AG08395 (cell line): ENCODE measurements at places on chromosomes 7 and 10.
A peak's percentile ranks its signal among the peaks of the same experiment; 100 is the strongest.

DNA sequence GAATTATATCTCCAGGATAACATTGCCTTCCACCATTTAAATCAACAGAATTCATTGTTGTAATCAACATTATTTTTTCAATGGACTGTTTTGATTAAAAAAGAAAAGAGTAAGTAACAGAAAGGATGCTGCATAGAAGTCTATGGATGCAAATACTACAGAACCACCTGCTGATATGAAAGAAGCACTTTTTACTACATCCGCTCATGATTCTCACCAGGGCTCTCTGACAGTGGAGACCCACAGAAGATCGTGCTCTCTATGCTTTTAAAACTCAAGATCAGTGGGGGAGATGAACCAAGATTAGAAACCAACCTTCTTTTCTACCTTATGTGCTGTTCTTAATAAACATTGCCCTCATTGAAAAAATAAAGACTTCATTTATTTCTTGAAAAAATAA, 24.4 kb downstream of the RHOBTB1 start:
- no peak for DNase-seq

GRCh38 chr7:101422356-101423195, 59.9 kb downstream of the COL26A1 start:
- no peak for DNase-seq

- DNase-seq, result no peak
Measured at GRCh38 chr10:17817316-17817715, 8.2 kb downstream of the MRC1 start.

- DNase-seq, result no peak
Measured at GRCh38 chr10:112990271-112990670, 40.2 kb downstream of the TCF7L2 start.

DNA sequence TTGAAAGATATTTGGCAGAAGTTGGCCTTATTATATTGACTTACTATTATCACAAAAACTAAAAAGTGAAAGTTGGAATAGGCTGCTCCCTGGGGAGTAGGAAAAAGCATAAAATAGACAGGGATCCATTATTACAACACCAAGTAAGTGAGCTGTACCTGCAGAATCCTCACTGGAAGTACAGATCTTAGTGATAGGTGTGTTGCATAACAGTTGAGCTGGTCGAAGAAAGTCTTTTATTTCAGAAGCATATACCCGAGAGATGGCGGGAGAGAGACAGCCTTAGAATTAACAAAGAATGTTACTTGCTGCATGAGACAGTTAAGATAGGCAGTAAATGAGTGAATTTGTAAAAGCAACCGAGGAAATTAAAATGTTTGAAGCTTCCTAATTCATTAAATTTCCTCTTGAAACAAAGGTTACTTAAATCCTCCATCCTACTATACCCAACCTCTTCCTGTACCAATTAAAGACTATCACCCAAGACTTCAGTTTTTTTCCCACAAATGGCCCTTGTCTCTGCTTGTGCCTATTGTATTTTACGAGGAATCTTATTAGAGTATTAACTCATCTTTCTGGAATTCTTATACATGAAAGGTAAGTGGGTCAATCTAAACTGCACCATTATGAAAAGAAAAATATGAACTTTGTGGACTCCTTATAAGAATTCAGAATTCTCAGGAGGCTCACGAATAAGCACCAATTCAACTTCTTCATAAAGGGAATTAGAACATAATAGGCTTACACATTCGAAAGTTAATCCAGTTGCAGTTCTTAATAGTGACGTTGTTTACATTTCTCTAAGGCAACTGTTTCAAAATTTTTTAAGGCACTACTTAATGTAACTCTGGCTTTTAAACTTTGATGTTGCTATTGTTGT, 56.2 kb downstream of the CREM start:
- DNase-seq, result no peak

DNA sequence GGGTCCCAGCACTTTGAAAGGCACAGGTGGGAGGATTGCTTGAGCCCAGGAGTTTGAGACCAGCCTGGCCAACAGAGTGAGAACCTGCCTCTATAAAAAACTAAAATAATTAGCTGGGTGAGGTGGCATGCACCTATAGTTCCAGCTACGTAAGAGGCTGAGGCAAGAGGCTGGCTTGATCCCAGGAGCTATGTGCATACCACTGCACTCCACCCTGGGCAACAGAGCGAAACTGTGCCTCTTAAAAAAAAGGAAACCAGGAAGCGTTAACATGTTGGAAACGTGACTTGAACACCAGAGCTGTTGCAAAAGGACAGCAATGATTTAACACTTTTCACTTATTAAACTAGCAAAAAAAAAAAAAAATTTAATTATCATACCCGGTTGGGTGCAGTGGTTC, 12.6 kb downstream of the BAZ1B start:
- no peak for DNase-seq

DNA sequence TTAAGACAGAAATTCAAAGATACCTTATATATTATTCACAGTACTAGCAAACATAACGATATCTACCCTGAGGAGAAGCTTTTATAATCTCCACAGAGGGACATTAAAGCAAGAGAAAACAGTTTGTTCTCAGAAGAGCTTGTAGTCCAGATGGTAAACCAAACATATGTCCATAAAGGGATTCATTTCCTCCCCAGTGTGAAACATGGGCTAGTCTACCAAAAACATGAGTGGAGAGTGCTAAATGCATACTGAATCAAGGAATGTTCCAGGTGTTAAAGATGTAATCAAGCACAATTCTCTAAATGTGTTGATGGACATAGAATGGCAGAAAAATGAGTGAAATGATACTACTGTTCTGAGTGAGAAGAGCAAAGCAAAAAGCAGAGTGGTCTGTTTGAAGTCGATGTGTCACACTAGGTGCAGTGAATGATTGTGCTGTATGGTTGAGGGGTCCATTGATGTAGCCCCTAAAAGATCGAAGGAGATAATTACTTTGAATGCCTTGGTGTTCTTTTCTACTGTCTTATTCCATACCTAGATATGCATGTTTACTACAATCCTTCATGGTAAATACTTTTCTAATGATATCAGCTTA, 25.3 kb downstream of the BCAP29 start:
- DNase-seq, result no peak

DNA sequence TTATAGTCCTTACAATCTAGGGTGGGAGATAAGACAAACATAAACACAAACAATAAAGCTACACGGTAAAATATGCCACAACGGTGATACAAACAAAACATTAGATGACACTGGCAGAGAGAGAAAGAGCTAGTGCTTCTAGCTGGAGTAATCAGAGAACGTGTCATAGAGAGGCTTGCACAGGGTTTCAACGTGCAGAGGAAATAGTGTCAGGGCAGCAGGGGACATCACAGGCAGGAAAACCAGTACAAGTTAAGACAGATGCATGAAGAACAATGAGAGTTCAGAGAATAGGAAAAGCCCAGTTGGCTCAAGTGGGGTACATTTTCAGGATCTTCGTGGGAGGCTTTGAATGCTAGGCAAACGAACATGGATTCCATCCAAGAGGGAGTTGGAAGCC, 91.4 kb downstream of the ZNF438 start:
- DNase-seq, result no peak

GRCh38 chr10:73404690-73405089, 9.2 kb downstream of the ANXA7 start:
- no peak for DNase-seq

DNA sequence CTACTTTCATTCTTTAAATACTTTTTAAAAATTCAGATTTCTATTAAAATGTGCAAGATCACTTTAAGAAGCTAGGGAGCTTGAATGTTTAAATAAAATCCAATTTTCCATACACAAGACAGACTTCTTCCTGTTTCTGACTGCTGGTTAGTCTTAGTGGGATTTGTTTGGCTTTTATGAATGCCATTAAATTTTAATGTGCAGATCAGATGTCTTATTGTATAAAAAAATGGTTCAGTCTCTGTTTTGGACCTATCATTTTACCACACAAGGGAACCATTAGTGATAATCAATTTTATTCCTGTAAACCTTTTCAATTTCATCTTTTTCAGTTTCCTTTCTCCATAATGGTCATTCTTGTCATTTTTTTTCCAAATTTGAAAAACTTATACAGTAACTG, 63.2 kb downstream of the VCL start:
- DNase-seq, result no peak

DNA sequence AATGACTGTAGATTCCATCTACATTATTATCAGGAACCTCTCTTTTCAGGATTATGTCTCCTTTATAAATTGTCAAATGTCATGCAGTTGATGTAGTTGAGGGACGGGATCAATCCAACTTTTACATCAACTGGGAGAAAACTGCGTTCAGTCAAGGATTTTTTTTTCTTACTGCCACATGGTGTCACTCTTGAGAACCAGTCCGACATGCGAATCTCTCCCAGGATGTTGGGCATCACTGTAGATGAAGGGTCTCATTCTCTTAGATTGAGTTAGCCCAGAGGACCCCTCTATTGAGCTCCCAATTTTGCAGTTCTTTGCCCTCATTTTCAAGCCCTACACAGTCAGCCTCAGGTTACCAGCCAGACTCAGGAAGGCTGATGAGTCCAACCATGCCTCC, 120.3 kb upstream of the PTPRZ1 start:
- peak; percentile 30 for DNase-seq

DNA sequence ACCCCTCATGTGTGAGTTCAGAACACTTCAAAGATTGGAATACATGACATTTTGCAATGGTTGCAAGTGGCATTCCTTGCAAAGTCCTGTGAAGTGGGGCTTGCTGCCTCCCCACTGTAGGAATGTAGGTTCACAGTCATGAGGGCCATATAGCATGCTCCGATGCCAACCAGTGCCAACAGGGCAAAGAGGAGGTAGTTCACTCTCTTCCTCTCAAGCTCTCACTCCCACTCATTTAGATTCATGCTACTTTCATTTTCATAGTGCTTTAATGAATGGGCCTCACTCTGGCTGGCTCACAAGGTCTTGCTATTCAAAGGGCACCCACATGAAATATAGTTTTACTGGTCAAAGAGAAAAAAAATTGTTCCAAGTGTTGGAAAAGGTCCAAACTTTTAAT, 169.9 kb upstream of the AOAH start:
- DNase-seq, result no peak

- DNase-seq, result no peak
Measured at GRCh38 chr10:21069278-21069677, 172.2 kb upstream of the NEBL start.

GRCh38 chr7:99380823-99381663, 6.5 kb downstream of the ARPC1B start:
- DNase-seq, result no peak

DNA sequence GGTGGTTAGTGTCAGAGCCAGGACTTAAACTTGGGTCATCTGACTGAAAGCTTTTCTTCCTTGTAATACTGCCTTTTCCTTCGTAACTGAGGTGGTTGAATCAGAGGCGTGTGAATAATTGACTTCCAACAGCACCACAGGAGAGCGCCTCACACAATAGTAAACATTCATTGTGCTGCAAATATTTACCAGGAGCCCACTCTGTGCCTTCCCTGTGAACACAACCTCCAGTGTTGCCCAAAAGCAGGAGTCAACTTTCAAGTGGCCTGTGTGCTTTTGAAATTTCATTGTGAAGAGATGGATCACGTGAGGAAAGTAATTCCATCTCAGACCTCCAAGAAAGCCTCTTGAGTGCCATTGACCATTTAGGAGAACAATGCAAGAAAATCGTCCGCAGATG, 60.2 kb downstream of the ADRA2A start:
- no peak for DNase-seq

DNA sequence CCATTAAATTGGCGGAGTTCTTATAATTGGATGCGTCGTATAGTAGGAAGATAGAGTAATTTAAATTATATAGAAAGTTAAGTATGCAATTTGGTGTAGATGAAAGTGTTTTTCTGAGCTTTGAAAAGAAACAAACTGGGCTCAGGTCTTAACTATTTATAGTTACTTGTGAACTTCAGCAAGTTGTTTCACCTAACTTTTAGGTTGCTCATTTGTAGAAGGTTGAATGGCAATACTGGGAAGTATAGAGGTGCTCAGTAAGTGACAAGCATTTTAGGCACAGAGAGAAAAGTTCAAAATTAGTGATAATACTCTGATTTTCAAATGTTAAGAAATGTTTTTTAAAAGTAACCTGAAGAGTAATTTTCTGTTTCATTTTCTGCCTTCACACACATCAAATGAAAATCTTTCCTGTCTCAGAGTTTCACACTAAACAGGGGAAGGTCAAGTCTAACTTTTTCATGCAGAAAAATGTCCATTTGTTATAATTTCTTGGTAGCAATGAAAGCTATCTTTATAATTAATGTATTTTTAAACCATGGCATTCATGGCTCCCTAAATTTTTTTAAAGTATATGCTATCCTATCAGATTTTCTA, 146.5 kb downstream of the PHF14 start:
- DNase-seq, result no peak

- no peak for DNase-seq
Measured at GRCh38 chr7:158111906-158112570, 475.6 kb downstream of the PTPRN2 start.

- no peak for DNase-seq
Measured at GRCh38 chr7:114789161-114789560, 132.7 kb upstream of the MDFIC start.

DNA sequence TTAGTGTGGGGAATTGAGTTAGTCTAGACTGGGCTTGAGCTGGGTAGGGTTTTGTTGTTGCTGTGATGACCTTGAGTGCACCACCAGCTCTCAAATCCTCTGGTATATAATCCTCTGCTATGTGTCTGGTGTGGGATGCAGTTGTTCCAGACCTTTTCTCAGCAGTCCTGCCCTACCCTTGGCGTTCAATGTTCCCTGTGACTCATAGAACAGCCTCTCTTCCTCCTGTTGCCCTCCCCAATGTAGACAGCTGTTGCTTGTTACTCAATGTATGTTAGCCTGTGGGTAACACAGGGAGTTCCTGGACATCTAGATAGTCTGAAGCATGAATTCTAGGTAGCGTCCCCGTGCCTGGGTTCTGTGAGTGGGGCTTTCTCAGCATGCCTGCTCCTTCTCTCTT, 19.8 kb downstream of the ACBD7 start:
- DNase-seq, result peak; percentile 48

GRCh38 chr10:132212816-132213215, 26.1 kb downstream of the DPYSL4 start:
- DNase-seq, result no peak

- no peak for DNase-seq
Measured at GRCh38 chr7:55533729-55534080, 38.6 kb downstream of the VOPP1 start.

DNA sequence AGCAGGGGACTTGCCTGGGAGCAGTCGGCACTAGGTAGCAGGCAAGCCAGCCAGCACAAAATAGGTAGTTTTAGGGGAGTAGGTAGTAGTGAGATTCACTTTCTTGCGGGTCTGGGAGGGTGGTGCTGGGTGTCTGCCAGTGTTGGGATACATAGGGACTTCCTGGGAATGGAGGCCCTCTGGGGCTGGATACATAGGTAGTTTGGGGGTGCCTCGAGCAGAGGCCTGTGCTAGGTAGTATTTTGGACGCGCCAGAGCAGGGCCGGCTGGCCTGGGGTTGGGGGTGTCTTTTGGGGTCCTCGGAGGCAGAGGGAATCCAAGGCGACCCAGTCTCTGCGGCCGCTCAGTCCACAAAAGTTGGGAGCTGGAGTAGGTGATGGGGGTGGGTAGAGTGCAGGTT, 2.0 kb upstream of the HOXA3 start:
- DNase-seq, result no peak

- no peak for DNase-seq
Measured at GRCh38 chr10:88958721-88959120, 6.1 kb upstream of the ACTA2 start.
